Colonic mucosa (tissue), 4 donors: ENCODE measurements at places on chromosomes 2 and 18. TPM values are rescaled to one million over a fixed set of nuclear protein-coding genes. Genes with fewer than 3 reads are reported as not detected.

ADGRF3 gene
- total RNA-seq, result 0.16 TPM

TAF1B gene
- 13.0 TPM for total RNA-seq

DNA sequence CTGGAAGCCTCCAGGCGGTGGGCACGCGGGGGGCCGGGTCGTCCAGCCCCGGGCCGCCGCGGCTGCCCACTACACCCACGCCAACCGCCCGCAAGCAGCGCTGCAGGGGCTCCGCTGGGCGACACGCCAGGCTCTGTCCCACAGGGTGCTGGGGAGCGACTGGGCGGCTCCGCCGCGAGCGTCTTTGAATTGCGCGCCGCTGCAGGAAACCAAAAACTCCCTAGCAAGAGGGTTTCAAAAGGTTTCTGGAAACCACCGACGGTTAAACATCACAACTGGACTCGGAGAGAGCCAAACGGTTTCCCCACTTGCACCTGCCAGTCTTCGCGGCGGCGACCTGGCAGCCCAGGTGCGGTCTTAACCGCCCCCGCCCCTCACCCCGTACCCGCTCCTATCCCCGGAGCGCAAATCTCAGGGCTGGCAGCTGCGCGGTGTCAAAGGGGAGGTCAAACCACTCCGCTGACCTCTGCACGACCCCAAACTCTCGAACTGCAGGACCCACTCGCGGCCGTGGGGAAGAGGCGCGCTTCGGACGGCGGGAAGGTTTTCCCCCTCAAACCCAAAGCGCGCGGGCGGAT, 1.0 kb downstream of the CXCR4 start:
- DNase-seq, result peak; percentile 29

IL36RN gene
- not detected for total RNA-seq

FECH gene
- 16.5 TPM for total RNA-seq

- no peak for DNase-seq
Observed at GRCh38 chr2:69175790-69176715, 163.1 kb downstream of the ANTXR1 start.

PRSS56 gene
- total RNA-seq, result not detected

DNA sequence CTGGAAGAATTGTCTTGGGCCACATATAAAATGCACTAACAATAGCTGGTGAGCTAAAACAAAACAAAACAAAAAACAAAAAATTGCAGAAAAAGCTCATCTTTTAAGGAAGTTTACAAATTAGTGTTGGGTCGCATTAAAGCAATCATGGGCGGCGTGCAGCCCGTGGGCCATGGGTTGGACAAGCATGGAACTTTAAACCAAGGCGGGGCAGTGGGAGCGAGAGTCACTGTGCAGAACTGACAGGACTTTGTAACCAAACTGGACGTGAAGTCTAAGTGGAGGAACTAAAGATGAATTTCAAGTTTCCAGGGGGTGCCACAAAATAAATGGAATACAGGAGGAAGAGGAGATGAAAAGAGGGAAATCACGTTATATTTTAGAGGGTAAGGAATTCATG, 80.7 kb downstream of the PSMG2 start:
- peak; percentile 46 for DNase-seq

MROH2A gene
- total RNA-seq, result not detected
